ENCODE measurements at places on chromosomes 5 and 9. TPM values are rescaled to one million over a fixed set of nuclear protein-coding genes. Genes with fewer than 3 reads are reported as not detected.

DNA sequence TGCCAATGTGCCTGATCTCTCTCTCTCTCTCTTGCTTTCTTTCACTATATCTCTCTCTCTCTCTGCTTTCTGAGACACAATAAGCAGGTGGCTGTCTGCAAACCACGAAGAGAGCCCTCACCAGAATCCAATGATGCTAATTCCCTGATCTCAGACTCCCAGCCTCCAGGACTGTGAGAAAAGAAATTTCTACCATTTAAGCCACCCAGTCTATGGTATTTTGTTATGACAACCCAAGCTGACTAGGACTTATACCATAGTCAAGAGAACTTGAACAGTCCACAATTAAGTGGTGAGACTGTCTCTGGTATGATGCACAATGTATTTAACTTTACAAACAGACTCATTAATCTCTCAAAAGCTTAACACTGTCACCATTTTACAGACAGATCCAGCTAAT lies 67.0 kb downstream of the NFIB start:
- DNase-seq = no peak

DNA sequence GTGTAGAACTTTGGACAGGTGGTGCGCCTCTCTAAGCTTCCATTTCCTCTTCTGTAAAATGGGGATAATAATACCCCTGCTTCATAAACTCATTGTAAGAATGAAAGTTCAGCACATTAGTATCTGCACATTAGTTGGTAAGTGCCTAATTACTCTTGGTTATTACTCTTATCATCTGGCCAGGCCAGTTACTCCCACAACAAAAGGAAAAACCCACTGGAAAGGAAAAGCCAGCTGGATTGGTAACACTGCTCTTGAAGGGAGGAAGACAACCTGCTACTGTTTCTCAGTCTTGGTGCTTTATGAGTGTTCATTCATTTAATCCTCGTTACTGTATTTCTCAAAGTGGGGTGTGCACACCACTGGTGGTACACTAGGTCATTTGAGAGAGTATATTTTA lies 251.4 kb downstream of the ARHGAP26 start:
- DNase-seq = no peak

DNA sequence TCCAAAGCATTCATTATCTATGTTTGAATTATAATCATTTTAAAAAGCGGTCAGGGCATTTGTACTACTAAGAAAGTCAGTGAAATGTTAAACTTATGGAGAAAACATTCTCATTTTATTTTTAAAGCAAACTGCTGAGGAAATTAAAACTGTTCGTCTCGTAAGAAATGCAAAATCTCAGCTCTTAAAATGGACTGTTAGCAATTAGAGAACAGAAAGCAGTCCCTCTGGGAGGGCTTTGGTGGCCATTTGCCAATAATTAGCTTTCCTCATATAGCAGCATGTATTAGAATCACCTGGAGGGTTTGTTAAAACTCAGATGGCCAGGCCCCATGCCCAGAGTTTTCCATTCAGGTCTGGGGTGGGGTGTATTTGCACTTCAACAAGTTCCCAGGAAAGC lies 120.7 kb upstream of the RASEF start:
- no peak for DNase-seq

DNA sequence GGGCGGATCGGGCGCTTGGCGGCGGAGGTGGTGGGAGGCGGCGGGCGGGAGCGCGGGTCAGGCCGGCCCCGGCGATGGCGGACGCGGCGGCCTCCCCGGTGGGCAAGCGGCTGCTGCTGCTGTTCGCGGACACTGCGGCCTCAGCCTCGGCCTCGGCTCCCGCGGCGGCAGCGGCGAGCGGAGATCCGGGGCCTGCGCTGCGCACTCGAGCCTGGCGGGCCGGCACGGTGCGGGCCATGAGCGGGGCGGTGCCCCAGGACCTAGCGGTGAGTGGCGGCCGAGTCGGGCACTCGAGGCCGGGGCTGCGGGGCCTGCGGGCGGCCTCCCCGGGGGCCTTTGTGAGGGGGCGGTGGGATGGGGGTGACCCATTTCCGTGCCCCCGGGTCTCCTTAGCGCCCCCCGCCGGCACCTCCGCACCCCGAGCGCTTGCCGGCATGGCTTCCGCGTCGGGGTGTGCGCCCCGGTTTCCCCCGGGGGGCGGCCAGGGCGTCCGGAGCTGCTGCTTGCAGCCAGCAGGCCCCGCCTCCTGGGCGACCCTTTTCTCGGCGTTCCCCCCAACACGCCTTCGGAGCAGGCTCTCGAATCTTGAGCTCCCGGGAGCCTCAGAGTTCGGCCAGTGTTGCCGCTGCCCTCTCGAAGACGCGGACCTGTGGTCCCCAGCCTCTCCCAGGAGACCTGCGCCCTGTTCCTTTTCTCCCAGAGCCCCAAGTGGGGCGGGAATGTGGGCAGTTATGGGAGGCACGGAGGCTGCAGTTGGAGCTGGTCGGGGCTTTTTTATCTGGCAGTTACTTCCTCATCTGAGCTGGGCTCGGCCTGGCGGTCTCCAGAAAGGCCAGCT lies 456 bp downstream of the KDM3B start:
- peak; percentile 41 for DNase-seq

DNA sequence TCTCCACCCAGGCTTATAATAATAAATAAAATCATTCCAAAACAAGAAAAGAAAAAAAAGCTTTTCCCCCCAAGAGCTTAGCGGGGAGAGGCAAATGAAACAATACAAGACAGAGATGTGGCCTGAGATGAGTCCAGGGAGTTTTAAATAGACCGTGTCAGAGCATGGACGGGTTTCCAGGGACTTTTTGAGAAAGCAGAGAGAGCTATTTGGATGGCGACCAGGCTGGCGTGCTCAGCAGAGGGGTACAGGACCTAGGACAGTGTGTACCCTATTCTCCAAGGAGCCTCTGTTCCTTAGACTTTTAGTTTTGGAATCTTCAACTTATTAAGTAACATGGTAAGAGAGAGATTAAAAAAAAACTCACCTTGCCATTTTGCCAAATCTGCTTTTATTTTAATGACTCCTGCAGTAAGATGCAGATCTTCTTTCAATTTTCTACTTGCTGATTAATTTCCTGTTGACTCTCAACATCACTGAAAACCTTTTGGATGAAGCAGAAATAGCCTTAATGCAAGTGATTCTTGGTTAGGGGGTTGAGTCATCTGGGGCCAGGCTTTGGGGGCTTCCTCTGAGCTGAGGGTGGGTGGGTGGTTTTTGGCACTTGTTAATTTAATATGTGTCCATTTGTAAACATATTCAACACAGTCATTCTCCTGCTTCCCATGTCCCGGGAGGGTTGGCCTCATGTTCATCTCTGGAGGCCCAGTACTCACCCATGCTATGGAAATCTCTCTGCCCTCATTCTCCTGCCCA lies 49.6 kb upstream of the OSMR start:
- no peak for DNase-seq

GRCh38 chr9:97188545-97188944 lies 118.9 kb upstream of the CCDC180 start:
- DNase-seq = no peak

- no peak for DNase-seq
Observed at GRCh38 chr9:81537964-81538363, 151.4 kb downstream of the TLE1 start.

DNA sequence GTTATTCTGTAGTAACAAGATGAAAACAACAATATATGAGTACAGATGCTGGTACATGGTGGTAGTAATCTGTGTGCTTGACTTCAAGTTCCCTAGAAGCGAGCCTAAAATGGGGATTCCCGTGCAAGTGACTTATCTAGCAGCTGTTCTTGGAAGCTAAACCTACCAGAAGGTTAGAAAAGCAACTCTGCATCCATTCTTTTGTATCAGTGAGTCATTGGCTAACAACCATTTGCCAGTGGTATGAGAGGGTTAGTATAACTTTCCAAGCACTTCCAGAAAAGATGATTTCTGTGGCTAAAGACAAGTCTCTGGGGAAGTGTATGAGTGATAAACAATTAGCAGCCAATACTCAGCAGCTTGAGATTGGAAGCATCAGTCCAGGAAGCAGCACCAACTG lies 787.7 kb upstream of the CDH6 start:
- DNase-seq = no peak

GRCh38 chr5:87079219-87079618 lies 188.5 kb upstream of the RASA1 start:
- no peak for DNase-seq

The FBP1 gene
- not detected for total RNA-seq

The BARHL1 gene
- total RNA-seq = not detected

The DMRT3 gene
- not detected for total RNA-seq
